ENCODE measurements at places on chromosomes 3 and 15.
A peak's percentile ranks its signal among the peaks of the same experiment; 100 is the strongest.

DNA sequence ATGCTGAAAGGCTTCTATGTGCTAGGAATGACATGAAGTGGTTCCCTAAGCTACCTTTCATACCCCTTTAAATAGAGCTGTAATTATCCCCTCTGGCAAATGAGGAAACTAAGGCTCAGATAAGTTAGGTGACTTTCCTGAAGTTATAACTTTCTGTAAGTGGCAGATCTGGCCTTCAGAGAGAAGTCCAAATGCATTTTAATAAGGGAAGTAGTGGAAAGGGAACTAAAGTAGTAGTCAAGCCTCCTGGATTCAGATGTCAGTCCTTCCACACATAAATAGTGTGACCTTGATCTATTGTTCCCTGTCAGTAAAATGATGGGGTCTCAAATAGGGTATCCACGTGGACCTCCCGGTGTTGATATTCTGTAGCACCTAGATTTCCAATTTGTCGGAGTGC is 277.7 kb downstream of the EDEM1 start:
- no peak for DNase-seq

DNA sequence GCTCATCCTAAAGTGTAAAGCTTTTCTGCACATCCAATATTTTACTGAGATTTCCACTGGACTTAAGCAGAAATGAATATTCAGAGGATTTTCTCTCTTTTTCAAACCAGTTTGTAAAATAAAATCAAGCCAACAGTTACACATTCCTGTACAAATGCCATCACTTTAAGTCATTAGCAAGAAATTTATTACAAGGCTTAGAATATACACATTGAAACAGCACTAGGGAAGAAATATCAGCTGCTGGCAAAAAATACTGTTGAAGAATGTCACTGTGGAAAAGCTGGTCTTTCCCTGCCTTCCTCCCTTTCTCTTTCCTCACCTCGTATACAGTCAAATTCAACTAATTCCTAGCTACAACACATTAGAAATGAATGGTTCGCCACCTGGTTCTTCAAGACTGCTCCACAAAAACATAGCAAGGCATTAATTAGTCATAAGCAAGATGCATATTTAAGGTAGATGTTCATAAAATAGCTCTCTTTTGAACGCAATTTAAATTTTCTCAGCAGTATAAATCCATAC is 21.3 kb downstream of the PLOD2 start:
- peak; percentile 53 for DNase-seq

DNA sequence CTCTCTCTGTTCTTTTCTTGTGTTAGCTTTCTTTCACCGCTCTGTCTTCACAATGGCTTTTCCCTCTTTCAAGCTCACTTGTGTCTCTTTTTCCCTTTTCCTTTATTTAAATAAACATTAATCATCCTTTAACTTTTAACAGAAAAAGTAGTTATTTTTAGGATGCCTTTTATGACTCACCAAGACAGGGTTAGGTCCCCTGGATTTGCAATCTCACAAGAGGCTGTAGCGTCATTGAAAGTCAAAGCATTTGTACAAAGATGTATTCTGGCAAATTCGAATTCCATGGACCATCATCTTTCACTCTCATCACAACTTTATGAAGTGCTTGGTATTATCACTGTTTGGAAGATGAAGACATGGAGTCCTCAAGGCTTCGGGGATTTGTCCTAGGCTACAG is 34.8 kb upstream of the MCTP2 start:
- no peak for DNase-seq

- DNase-seq, result no peak
Measured at GRCh38 chr15:25712192-25712960, 150.8 kb downstream of the ATP10A start.

DNA sequence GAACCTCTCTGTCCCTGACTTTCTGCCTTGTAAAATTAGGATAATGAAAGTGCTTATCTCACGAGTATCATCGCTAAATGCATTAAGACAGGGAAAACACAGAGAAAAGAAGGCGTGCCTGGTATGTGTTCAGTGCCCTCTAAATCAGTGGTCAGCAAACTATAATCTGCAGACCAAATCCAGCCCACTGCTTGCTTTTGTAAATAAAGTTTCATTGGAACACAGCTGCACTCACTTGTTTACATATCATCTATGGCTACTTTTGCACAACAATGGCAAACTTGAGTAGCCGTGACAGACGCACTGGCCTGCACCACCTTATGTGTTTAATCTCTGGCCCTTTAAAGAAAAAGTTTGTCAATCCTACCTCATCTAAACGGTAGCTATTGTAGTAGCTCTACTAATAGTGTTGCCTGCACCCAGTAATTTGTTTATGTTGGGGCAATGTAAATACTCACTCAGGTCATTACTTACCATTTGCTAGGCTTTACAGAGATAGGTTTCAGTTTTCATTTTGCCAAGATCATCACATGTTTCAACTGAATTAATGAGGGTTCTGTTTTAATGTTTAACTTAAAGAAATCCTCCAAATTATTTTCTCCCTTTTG is 229.4 kb downstream of the FEZF2 start:
- no peak for DNase-seq

All from muscle of leg (tissue), 16 donors.